ENCODE measurements at places on chromosomes 12 and 14. TPM values are rescaled to one million over a fixed set of nuclear protein-coding genes. Genes with fewer than 3 reads are reported as not detected.

IL26 gene
- total RNA-seq: not detected

TMEM116 gene
- 33.1 TPM for total RNA-seq

SLC6A15 gene
- total RNA-seq: 119 TPM

FGF6 gene
- not detected for total RNA-seq

TEX52 gene
- total RNA-seq: not detected

MGP gene
- 3.9 TPM for total RNA-seq

AICDA gene
- not detected for total RNA-seq

STRAP gene
- total RNA-seq: 66.8 TPM

IAPP gene
- not detected for total RNA-seq

KLRG1 gene
- 7.8 TPM for total RNA-seq

AGAP2 gene
- 25.6 TPM for total RNA-seq

Data from occipital lobe (tissue), 3 donors.